Breast epithelium (tissue), 4 donors: ENCODE measurements at places on chromosomes 12 and 14. TPM values are rescaled to one million over a fixed set of nuclear protein-coding genes. Genes with fewer than 3 reads are reported as not detected.

DNA sequence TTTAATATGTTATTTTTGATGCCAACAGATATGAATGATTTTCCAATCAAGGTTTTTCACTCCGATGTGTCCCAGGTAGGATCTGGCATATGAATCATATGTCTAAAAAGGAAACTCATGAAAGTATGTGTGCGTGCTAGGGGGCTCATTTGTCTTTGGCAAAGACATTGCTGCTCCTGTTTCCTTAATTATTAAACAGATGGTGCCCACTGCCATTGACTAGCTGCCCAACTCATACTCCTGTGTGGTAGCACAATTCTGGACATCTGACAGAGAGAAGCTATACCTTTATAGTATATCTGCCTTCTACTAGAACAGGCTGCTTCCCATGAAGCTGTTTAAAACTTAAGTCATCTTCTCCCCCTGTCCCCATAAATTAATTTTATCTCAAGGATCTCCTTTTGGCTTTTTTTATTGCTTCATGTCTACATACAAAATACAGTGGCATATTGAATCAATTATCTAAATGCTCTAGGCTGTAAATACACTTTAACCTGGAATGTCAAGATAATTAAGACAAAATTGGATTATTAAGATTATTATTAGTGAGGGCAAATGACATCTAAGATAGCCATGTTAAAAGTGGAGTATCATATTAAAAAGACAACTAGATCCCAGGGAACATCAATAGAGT is 1.4 kb upstream of the PDE3A start:
- no peaks in the 10 kb centered on the region for H3K36me3 ChIP-seq
- H3K4me1 ChIP-seq = no peaks in the 10 kb centered on the region
- H3K27me3 ChIP-seq = peaks cover 11% of the 10 kb centered on the region
- DNase-seq = no peak
- H3K27ac ChIP-seq = no peak overlapping the region

- H3K27ac ChIP-seq = no peak overlapping the region
- H3K4me3 ChIP-seq = no peak overlapping the region
- H3K36me3 ChIP-seq = no peaks in the 10 kb centered on the region
- H3K27me3 ChIP-seq = no peaks in the 10 kb centered on the region
- no peaks in the 10 kb centered on the region for H3K4me1 ChIP-seq
- no peak for DNase-seq
These were observed 1054.7 kb downstream of the GALC start for GRCh38 chr14:86938320-86938719.

DNA sequence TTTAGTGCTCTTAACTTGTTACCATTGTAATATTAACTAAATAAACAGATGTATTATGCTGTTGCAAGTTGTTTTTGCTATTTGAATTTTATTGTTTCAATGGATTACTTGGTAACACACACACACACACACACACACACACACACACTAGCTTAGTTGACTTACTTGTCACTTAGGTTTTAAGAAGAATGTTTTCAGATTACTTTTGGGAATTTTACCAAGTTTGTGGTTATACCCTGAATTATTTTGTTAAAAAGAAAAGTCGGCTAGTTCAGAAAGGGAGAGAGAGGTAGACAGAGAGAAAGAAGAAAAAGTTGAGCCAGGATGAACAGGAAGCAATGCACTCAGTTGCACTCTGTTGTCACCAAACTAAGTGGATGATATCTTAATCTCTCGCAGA is 5.3 kb downstream of the SSTR1 start:
- DNase-seq = no peak
- H3K4me3 ChIP-seq = no peak overlapping the region

- no peak for DNase-seq
- no peaks in the 10 kb centered on the region for H3K27me3 ChIP-seq
- H3K4me1 ChIP-seq = no peaks in the 10 kb centered on the region
- no peak overlapping the region for H3K4me3 ChIP-seq
- H3K36me3 ChIP-seq = no peaks in the 10 kb centered on the region
These were observed 21.3 kb downstream of the SPX start for GRCh38 chr12:21547437-21547836.

DNA sequence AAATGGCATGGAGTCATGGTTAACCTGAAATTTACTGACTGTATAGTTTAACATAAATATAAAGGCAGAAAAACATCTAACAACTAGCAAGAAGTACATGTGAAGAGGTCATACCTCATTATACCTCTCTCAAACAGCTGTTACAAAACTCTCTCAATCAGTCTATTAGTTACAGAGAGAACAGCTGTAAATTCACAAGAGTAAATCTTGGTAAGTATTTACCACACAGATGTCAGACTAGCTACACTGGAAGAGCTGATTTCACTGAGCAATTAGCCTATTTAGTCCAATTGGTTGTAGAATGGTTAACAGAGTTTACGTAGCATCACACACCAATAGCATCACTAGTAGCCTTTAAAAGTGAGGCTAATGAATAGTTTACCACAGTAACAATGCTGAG is 463.4 kb upstream of the USP15 start:
- DNase-seq = no peak
- H3K4me3 ChIP-seq = no peak overlapping the region
- H3K4me1 ChIP-seq = no peaks in the 10 kb centered on the region
- H3K36me3 ChIP-seq = no peaks in the 10 kb centered on the region

DNA sequence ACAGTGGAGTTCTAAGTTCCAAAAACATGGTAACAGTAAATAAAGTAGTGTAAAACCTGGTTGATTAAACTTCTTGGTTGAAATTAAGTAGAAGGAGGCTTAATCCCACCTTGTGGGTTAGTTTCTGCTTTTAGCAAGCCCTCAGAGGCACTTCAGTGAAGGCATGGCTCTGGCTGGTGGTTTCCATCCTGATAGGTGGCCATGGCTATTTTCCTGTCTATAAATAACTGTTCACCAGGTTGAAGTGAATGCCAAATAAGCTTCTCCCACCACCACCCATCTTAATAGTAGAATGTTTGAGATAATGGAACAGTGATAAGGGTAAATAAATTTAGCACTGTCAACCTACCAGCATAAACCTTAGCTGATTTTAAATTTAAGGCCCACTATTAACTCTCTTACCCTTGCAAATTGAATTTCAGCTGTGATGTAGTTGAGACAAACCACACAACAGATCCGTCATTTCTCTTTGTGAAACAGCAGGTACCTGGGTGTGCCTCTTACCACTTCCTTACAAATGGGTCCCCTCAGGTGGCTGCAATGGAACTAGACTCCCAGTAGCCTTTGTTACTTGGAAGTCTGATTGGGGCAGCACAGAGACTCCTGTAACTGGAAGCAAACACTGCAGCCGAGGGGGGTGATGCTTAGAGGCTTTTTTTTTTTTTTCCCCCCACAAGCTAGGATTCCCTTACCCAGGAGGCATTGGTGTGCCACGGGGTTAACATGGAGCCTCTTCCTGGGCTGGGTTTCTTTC is 41.4 kb downstream of the DAAM1 start:
- no peaks in the 10 kb centered on the region for H3K27me3 ChIP-seq
- H3K4me3 ChIP-seq = no peak overlapping the region
- no peak overlapping the region for H3K27ac ChIP-seq
- no peaks in the 10 kb centered on the region for H3K4me1 ChIP-seq
- no peaks in the 10 kb centered on the region for H3K36me3 ChIP-seq
- DNase-seq = no peak

Gene IGF1
- total RNA-seq = 101 TPM

Gene FOXA1
- 74.4 TPM for total RNA-seq

Gene LIMA1
- 156 TPM for total RNA-seq

DNA sequence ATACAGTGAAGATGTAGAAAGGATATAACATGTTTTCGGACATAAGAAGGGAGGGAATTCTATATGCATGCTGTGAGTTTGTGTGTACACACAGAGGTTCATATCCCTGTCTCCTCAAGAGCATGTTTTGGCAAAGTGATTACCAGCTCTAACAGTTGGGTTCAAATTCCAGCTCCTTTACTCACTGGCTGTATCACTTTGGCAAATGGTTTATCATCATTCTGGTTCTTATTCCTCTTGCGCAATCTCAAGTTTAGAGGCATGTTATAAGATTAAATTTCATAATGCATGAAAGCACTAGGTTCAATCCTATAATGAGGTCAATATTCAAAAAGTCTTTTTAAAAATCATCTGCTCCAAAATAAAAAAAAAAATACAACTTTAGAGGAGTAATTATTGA is 107.7 kb upstream of the LRFN5 start:
- H3K36me3 ChIP-seq = no peaks in the 10 kb centered on the region
- no peak overlapping the region for H3K4me3 ChIP-seq
- DNase-seq = no peak
- H3K4me1 ChIP-seq = no peaks in the 10 kb centered on the region
- no peaks in the 10 kb centered on the region for H3K27me3 ChIP-seq
- H3K27ac ChIP-seq = no peak overlapping the region
